ENCODE measurements at places on chromosomes 16 and 17.
A peak's percentile ranks its signal among the peaks of the same experiment; 100 is the strongest.

DNA sequence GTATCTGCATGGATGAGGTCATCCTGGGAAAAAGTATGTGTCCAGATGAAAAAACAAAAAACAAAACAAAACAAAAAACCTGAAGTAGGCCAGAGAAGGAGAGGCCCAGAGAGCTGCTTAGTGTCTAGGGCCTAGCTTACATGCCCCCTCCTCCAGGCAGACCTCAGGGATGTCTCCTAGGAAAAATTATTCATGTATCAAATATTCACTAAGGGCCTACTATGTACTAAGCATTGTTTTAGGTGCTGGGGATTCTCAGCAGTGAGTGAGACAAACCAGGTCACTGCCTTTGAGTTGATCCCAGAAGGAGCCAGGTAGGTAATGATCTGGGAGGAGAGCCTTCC, 49.5 kb downstream of the IRX6 start:
- no peak for DNase-seq

- DNase-seq = no peak
These were observed 79.8 kb downstream of the HELZ start for GRCh38 chr17:67165201-67165600.

GRCh38 chr16:9148374-9149015, 57.1 kb downstream of the HAPSTR1 start:
- no peak for DNase-seq

DNA sequence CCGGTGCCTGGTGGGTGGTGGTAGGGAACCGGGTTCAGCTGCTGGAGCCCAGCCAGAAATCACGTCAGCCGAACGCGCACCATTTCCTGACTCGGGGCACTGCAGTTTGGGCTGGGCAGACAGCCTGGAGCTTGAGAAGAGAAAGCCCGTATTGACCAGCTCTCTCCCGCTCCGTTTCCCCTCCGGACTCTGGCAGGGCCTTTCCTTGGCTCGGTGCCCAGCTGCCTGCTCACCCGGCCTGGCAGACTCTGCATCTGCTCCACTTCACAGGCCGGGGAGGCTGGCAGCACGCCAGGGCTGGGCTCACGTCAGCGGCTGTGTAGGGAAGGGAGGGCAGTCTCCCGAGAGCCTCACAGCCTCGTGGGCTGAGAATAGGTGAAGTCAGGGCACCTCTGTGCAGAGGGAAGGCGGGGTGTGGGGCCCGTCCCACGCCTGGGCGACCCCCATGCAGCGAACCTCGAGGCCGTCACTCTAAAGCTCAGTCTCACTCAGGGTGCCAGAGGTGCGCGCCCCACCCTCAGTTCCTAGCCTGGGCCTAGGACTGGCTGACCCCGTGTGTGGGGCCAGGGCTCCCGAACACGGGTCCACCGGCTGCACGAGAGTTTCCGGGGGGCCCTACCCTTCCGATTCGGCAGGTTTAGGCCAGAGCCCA, 59.1 kb downstream of the OR1D5 start:
- DNase-seq = peak; percentile 92

GRCh38 chr16:86314402-86315025, 195.8 kb upstream of the FOXF1 start:
- no peak for DNase-seq
